ENCODE measurements at places on chromosomes 1 and 21. TPM values are rescaled to one million over a fixed set of nuclear protein-coding genes. Genes with fewer than 3 reads are reported as not detected.
A peak's percentile ranks its signal among the peaks of the same experiment; 100 is the strongest.

The FNDC10 gene
- total RNA-seq, result 2.8 TPM

The CD1E gene
- not detected for total RNA-seq

- peak; percentile 87 for DNase-seq
- no peaks in the 10 kb centered on the region for H3K36me3 ChIP-seq
- no peaks in the 10 kb centered on the region for H3K27me3 ChIP-seq
Observed at GRCh38 chr1:204493145-204493983, 1.2 kb downstream of the PIK3C2B start.

DNA sequence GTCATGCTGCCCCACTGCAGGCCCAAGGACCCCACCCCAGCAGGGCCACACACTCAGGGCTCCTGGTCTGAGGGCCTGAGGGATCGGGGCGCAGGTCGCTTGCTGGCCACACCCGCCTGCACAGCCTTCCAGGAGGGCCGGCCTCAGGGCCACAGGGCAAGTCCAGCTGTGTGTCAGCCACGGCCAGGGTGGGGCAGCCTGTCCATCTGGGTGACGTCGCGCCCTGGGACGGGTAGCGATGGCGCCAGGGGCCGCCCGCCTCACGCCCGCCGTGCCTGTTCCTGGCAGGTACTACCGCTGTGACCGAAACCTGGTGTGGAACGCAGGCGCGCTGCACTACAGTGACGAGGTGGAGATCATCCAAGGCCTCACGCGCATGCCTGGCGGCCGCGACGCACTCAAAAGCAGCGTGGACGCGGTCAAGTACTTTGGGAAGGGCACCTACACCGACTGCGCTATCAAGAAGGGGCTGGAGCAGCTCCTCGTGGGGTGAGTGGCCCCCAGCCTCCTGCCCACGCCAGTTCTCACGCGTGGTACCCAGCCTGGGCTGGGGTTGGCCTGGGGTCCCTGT lies 2.5 kb downstream of the COL6A1 start:
- H3K27me3 ChIP-seq, result no peaks in the 10 kb centered on the region
- H3K27ac ChIP-seq, result peak overlapping the region; percentile 97
- DNase-seq, result peak; percentile 92
- H3K4me1 ChIP-seq, result peaks cover 58% of the 10 kb centered on the region

- DNase-seq, result no peak
- no peak overlapping the region for H3K4me3 ChIP-seq
- H3K27ac ChIP-seq, result no peak overlapping the region
- H3K4me1 ChIP-seq, result peaks cover 20% of the 10 kb centered on the region
Observed at GRCh38 chr1:119081700-119082099, 58.8 kb downstream of the WARS2 start.
